ENCODE measurements at places on chromosomes 6 and 20.
A peak's percentile ranks its signal among the peaks of the same experiment; 100 is the strongest.

DNA sequence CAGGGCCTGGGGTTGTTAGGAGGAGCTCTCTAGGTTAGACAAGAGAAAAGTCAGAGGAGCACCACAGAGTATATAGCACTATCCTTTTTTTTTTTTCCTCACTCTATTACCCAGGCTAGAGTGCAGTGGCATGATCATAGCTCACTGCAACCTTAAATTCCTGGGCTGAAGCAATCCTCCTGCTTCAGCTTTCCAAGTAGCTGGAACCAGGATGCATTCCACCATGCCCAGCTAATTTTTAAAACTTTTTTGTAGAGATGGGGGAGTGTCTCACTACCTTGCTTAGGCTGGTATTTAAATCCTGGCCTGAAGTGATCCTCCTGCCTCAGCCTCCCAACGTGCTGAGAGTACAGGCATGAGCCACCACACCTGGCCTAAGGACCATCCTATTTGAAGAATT lies 19.3 kb upstream of the AKIRIN2 start:
- no peak for DNase-seq

GRCh38 chr6:32973144-32974015 lies 5.0 kb downstream of the BRD2 start:
- DNase-seq = peak; percentile 53

DNA sequence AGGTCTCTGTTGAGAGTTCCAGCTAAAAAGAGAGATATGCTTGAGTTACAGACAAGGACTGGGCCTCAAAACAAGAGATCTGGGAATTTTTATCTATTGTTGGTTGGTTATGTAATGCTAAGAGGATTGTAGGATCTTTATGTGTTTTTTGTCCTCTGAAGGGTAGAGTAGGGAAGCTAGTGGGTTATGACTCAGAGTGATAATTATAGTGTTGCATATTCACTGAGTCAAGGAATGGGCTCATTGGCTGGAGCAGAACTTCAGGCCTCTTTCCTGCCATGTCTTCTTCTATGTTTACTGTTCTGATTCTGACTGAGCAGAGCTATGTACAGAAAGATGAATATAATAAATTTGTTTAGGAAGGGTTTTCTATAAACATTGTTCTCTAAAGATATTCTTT lies 66.1 kb upstream of the NOX3 start:
- no peak for DNase-seq

DNA sequence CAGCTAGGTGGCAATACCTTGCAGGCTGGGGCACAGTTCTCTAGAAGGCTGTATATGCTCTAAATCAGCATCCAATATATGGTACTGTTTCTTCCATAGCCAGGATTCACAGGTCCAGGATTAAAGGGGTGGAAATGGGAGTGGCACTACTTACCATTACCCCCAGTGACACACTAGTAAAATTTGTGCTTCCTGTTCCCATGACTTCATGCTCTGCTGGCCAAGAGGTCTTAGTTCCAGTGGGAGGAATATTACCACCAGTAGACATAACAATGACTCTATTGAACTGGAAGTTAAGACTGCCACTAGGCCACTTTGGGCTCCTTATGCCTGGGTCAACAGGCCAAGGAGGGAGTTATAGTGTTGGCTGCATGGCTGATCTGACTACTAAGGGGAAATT lies 174.3 kb upstream of the TNFAIP3 start:
- peak; percentile 60 for DNase-seq

DNA sequence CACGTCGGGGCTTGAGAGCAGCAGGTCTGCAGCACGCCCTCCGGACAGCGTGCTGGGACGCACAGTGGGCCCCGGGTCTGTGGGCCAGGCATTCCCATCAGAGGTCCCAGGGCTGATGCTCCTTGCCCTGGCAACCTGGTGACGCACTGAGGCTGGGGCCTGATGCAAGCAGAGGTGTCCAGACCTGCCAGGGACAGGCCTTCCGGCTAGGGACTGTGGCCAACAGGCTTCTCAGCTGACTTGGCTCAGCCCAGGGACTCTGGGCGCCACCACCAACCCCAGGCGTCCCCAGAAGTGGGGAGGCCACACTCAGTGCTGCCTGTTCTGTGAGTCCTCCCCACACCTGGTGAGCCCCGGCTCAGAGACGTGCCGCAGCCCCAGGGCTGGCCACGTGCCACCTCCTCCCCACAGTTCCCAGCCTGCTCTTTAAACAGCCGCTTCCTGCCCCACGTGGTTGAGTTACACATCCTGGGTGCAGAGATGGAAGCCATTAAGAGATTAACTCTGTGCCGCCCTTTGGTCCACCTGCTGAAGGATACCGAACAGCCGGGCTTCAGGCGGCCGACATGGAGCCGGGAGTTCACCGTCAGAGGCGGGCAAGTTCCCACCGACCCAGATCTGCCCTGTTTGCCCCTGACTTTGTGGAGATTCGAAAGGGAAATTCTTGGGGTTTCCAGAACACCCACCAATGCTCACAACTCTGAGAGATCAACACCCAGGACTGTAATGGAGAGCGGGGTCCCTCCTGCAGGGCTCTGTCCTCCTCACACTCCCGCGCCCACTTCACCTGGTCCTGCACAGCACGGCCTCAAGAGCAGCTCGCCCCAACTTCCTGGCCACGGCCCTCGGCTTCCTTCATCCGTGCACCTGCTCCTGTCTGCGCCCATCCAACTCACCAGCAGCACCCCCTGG lies 37.6 kb upstream of the ZBP1 start:
- peak; percentile 84 for DNase-seq

DNA sequence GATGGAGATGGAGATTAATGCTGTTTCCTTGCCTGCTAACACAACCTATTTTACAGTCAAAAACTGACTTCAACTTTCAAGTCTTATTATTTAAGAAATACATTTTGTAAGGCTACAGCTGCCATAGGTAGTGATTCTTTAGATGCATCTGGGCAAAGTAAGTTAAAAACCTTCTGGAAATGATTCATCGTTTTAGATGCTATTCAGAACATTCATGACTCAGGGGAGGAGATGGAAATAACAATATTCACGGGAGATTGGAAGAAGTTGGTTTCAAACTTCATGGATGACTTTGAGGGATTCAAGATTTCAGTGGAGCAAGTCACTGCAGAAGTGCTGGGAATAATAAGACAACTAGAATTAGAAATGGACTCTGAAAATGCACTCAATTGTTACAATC lies 174.9 kb upstream of the GGTLC1 start:
- no peak for DNase-seq

DNA sequence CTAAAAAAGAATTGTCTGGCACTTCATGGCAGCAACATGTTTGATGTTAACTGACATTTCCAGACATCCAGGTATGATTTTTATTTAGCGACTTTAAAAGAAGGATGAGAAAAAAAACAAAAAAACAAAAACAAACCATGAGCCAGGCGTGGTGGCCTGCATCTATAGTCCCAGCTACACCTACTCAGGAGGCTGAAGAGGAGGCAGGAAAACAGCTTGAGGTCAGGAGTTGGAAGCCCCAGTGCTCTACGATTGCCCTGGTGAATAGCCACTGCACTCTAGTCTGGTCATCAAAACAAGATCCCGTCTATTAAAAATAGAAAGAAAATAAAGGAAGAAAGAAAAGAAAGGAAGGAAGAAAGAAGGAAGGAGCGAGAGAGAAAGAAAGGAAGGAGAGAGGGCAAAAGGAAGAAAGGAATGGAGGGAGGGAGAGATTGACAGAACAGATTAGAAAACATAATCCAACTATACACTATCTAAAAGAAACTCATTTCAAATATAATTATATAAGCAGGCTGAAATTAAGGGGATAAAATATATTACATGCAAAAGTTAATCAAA lies 141.6 kb downstream of the TRIM27 start:
- DNase-seq = no peak

GRCh38 chr6:22362361-22362760 lies 65.5 kb upstream of the PRL start:
- no peak for DNase-seq

GRCh38 chr20:54651252-54651651 lies 175.9 kb downstream of the DOK5 start:
- no peak for DNase-seq

Data from osteoblast (primary cell).